Stimulated activated CD4-positive, alpha-beta T cell treated with anti-CD3 and anti-CD28 coated beads, Interleukin-1b, Interleukin-23, amount 100 ng/mL, for 1 hour (primary cell): ENCODE measurements at places on chromosomes 6 and 20.

DNA sequence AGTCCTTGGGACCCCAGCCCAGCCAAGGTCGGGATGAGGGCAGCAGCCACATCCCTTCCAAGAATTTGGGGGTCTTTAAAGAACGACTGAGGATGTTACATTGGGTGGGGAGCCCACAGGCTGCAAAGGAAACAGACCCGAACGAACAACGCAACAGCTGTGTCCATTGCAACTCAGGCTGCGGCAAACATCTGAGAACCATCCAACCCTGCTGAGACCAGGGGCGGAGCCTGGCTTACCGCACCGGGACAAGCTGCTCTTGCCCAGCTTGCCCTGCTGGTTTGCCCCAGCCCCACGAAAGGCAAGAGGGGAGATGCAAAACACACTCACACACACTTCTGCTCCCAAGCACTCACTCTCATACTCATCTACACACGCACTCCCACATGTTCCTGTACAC lies 21.5 kb upstream of the TAF4 start:
- no peak for DNase-seq

- DNase-seq: no peak
Measured at GRCh38 chr6:40341726-40342125, 245.4 kb downstream of the LRFN2 start.

DNA sequence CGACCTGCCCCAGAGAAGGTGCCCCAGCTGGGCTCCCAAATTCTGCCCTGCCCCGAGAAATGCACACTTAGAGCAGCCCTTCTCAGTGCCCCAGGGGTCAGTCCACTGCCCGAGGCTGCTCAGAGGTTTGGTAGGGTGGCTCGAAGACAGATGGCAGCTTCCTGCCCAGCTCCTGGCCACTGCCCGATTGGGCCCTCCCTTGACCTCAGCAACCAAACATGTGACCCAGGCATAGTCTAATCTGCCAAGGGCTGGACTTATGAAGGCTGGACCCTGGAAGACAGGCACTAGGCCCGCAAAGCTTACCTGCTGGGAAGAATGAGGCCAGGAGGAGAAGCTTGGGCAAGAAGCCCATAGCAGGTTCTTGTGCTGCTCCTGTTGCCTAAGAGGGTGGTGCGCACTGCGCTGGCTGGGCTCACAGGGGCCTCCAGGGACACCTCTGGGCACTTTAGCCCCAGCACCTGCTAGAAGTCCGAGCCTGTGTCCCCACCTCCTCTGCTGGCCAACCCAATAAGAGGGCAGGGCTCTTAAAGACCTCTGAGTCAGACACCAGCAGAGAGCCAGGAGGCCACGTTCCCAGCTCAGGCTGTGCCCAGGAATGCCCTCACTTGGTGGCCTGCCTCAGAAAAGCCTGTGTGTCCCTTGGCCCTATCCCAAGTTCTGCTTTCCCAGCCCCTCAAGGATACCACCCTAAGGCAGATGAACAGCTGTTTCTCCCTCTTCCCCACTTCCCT lies 5.5 kb downstream of the SIGLEC1 start:
- no peak for DNase-seq

- no peak for DNase-seq
Measured at GRCh38 chr6:168067081-168067759, 11.8 kb downstream of the FRMD1 start.

- no peak for DNase-seq
Measured at GRCh38 chr6:30781395-30781742, 37.0 kb upstream of the IER3 start.

GRCh38 chr6:96235927-96236326 lies 220.2 kb downstream of the FUT9 start:
- no peak for DNase-seq

DNA sequence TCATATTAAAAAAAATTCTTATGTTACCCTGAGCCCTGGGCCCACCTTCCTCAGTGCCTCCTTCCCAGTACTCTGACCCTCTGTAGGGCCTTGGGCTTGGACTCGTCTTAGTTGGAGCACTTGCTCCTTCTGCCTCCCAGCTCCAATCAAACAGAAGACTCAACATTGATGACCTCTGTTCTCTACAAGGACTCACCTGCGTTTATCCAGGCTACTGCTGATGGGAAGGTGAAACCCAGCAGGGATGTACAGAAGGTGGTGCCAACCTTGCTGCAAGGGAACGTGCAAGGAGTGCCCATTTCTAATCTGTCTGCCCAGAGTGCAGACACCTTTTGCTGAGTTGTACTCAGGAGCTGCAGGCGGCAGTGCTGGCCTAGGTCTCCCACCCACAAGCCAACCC lies 38.9 kb downstream of the FYN start:
- no peak for DNase-seq
